ENCODE measurements at places on chromosomes 1 and 21. TPM values are rescaled to one million over a fixed set of nuclear protein-coding genes. Genes with fewer than 3 reads are reported as not detected.
A peak's percentile ranks its signal among the peaks of the same experiment; 100 is the strongest.

- DNase-seq: no peak
These were observed 1.1 kb downstream of the LPGAT1 start for GRCh38 chr1:211829343-211830054.

The KLHDC7A gene
- total RNA-seq: not detected

- DNase-seq: no peak
These were observed 31.7 kb upstream of the COG2 start for GRCh38 chr1:230610589-230610988.

The AMY1C gene
- total RNA-seq: not detected

DNA sequence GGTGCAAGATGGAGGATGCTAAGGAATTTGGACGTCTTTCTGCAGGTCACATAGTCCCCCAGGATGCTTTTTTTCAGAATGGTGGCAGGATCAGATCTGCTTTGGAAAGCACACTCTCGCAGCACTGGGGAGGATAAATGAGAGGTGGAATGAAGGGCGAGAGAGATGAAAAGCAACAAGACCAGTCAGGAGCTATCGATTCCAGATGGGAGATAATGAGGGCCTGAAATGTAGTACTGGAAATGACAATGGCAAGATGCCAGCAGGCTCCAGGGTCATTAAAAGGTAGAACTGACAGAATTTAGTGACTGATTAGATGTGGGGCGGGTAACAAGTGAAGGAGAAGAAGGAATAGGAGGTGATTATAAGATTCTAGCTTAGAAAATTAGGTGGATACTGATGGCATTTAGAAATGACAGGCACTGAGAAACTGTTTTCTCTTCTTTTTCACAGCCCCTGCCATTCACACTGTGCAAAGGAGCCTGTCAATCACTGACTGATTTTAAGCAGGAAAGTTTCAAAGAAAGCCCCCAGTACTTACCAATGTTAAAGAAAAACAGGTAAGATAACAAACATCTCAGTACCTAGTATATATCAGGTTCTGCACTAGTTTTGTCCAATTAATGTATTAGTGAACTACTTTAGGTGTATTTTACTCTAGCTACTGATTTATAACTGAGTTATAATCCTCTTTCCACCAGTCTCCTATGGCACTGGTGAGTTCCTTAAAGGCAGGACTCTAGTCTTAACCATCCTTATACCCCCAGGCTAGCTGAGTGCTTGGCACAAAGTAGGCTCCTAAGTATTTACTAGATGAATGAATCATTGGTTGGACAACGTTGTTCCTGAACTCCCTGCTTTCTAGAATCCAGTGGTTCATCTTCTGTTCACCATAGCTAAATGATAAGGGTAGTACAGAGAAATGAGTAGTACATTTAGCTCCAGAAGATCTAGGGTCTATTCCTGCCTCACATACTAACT lies 9.2 kb downstream of the PIGM start:
- DNase-seq: peak; percentile 13

- DNase-seq: no peak
These were observed 662.5 kb downstream of the PLA2G4A start for GRCh38 chr1:187491082-187491720.

DNA sequence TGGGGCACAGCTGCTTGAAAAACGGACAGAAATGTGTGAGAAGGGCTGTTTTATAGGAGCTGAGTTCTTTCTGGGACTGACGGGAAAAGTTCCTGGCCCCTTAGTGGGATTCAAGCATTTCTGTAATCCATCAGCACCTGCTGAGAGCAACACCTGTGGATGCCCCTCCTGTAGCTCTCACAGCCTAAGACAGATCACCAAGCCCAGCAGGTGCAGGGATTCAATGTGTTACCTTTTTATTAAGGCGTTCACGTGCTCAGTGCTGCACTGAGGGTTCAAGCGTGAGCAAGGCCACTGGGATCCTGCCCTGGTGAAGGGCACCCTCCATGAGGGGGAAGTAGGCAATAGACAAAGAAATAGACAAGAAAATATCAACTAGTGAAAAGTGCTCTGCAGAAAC lies 14.9 kb downstream of the OLFML2B start:
- no peak for DNase-seq

DNA sequence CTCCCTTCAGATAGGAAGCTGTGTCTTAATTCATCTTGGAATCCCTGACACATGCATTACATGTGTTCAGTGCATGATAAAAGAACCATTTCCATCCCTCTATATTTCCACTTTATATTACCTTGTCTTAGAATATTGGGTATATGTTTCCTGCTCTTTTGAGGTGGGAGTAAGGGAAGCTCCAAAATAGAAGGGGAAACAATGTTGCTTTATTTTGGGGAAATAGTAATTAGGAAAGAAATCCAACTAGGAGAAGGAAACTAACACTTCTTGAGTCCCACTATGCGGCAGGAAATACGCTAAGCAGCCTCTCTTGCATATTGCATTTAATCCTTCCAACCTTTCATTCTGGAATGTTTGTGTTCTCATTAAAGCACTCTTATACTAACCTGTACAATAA lies 89.4 kb upstream of the VAV3 start:
- DNase-seq: no peak

The AVPR1B gene
- total RNA-seq: not detected

- DNase-seq: no peak
These were observed 111.3 kb downstream of the SETD4 start for GRCh38 chr21:35948982-35949381.

DNA sequence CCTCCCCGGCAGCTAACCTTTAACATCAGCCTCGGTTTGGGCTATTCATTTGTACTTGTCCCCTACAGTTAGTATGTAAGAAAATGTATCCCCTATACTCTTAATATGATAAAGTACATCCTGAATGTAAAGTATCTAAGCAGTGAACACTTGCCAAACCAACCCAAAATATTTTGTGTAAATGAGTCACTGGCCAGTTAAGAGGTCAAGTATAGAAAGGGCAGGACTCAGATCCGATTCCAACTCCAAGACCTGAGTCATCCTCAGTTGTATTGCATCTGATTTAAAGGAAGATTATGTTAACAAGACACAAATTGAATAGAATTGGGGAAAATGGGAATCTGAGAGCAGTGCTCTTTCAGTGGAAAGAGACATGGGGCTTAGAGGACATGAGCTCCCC lies 84.4 kb downstream of the CD58 start:
- no peak for DNase-seq

GRCh38 chr1:211469938-211470529 lies 21.9 kb downstream of the RD3 start:
- DNase-seq: peak; percentile 91

DNA sequence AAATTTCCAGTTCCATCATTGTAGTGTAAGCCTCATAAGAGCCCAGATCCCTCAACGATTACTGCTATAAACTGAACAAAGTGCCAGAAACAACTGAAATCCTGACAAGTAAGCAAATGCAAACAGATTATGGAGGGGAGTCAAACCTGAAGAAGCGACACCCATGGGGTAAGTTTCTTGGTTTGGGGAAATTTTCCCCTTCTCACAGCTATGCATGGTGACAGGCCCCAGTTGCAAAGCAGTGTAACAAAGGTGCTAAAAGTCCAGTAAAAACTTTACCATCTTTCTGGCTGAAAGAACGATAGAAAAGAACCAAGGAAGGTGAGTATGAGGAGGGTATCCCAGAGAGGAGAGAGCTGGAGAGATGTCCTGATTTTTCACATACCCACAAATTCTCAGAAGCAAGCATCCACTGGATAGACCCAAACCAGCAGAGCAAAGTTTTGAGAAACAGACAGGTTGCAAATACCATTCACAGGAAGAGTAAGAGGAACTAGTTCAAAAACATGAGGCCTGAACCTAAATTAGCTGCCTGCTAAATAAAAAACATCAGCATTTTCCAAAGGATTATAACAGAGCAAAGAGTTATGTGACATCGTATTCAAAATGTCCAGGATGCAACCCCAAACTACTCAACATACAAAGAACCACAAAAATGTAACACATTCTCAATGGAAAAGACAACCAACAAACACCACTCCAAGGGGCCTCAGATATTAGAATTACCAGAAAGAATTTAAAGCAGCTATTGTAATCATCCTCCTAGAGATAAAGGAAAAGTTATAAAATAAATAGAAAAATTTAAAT lies 14.5 kb downstream of the SCYL3 start:
- DNase-seq: no peak
